HT-29 (cell line): ENCODE measurements at places on chromosomes 12 and 14. TPM values are rescaled to one million over a fixed set of nuclear protein-coding genes. Genes with fewer than 3 reads are reported as not detected.

The ST8SIA1 gene
- not detected in 2 replicates for total RNA-seq

The NEUROD4 gene
- total RNA-seq, result not detected in 2 replicates

The ZC2HC1C gene
- total RNA-seq, result 1.6 and 4.1 TPM in 2 replicates

The NTS gene
- total RNA-seq, result 0.44 TPM in 1 of 2 replicates, not detected in the other

The EIF2S3B gene
- total RNA-seq, result 0.18 and 0.43 TPM in 2 replicates
